Myocyte (in vitro differentiated cells): ENCODE measurements at places on chromosomes 7 and 10. TPM values are rescaled to one million over a fixed set of nuclear protein-coding genes. Genes with fewer than 3 reads are reported as not detected.

- peak; percentile 24 for DNase-seq
Observed at GRCh38 chr10:14665865-14666857, 108.5 kb downstream of the FAM107B start.

DNA sequence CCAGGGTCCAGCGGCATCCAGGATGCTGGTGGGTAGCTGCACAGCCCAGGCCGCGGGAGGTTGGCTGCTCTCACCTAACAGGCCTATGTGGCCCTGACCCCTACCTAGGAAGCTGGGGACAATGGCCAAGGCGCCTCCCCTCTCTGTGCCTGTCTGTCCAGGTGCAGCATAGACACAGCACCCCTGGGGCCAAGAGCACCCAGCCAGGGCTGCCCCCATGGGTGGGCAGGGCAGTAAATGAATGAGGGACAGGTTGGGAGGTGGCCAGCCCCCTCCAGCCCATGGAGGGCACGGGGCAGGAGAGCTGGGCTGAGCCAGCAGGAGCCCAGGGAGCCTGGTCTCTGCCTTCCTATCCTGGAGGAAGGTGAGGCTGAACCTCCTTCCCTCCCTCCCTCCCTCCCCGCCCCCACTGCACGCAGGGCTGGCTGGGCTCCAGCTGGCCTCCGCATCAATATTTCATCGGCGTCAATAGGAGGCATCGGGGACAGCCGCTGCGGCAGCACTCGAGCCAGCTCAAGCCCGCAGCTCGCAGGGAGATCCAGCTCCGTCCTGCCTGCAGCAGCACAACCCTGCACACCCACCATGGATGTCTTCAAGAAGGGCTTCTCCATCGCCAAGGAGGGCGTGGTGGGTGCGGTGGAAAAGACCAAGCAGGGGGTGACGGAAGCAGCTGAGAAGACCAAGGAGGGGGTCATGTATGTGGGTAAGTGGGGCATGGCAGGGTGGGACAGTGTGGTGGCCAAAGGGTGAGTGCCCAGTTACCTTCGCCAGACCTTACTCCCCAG lies at the start of gene SNCG:
TSS of gene SNCG (plus strand) at position 484 of the 785 bp plus-strand sequence. CDS start at position 583, 99 bp downstream.
- no peak for DNase-seq

Gene TLX1
- total RNA-seq = not detected in 2 replicates

Gene AP5Z1
- 37.2 and 41.8 TPM in 2 replicates for total RNA-seq

GRCh38 chr10:46227936-46228562 lies 58.7 kb upstream of the ANTXRL start:
- no peak for DNase-seq

Gene ANKRD61
- 0.35 TPM in 1 of 2 replicates, not detected in the other for total RNA-seq

GRCh38 chr10:104300736-104301292 lies 31.8 kb downstream of the GSTO2 start:
- peak; percentile 99 for DNase-seq

Gene SFRP4
- total RNA-seq = 5.9 and 7.5 TPM in 2 replicates

Gene MUC3A
- not detected in 2 replicates for total RNA-seq

Gene NSUN6
- total RNA-seq = 5.5 and 6.2 TPM in 2 replicates

Gene LMOD2
- total RNA-seq = 125 and 182 TPM in 2 replicates

DNA sequence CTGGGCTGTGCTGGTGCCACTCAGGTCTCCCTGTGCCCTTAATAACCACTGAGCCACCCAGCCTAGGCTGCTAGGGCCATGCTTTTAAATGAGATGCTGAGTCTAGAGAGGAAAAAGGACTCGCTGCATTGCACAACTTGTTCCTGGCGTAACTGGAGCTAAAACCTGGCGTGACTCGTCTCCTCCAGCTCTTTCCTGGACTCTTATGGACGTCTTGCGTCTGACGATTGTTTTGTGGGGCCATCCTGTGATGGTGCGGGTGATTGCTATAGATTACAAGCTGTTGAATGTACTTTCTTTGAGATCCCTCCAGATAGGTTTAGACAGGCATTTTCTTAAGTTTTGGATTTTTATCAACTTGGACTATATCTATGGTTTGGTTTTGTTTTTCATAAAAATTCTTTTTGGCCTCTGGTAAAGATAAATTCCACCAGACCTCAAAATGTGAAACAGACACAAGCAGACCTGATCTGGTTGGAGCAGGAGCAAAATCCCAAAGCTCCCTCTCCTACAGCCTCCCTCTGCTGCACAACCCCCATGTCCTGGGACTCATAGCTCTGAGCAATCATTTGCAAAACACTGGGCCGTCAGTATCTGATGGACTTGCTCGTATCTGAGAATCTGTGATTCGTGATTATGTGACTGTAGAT lies 230.3 kb downstream of the ARHGAP12 start:
- DNase-seq = peak; percentile 65

DNA sequence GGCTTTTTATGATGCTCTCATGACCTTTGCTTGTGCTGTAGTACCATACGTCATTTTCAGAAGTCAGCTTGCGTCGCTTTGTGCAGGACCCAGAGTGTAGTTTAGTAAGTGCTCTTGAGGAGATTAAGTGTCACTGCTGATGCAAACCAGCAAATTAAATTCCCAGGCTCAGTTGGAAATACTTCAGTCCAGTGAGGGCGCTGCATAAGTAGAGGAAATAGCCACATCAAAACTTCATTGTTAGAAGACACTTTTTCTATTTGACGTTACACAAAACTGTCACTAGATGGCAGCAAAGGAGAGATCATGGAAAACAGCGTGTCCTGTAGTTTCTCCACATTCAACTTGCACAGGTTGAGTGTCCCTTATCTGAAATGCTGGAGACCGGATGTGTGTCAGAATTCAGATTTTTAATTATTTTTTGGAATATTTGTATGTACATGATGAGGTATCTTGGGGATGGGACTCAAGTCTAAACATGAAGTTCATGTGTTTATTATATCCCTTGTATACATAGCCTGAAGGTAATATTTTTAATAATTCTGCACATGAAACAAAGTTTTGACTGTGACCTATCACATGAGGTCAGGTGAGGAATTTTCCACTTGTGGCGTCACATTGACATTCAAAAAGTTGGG lies 7.9 kb downstream of the ZNF22 start:
- peak; percentile 89 for DNase-seq

- peak; percentile 62 for DNase-seq
Observed at GRCh38 chr10:19930936-19931893, 115.0 kb downstream of the PLXDC2 start.

DNA sequence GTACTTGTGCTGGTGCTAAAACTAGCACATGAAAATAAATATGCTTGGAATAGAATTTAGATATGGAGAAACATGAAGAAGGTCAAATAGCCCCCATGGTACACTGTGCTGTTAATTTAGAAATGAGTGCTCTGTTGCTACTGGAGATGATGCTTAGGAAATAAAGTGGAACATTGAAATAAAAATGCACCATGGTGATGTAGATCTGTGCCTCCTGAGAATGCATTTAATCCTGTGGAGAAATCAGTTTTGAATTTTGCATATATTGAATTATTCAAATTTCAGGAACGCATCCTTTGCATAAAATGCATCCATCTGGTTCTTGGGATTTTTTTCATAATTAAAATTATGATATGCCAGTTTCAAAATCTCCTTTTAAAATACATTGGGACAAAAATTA lies 44.5 kb downstream of the PLEKHA8 start:
- DNase-seq = no peak

- no peak for DNase-seq
Observed at GRCh38 chr7:151923097-151923876, 33.0 kb upstream of the GALNTL5 start.

DNA sequence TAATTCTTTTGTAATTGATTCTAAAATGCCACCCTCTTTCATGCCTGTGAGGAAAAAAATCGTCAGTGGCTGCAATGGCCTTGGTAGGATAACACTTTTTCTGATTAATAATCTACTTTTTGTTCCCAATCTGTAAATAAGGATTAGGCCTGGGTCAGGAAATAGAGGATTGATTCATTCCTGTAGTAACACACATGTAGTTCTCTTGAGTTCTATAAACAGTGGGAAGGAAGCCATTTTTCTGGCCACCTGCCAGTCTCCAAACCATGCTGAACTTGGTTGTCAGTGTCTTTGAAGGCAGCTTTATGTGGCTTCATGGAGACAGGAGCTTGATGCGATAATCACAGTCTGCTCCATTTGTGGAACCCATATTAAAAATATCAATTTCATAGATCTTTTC lies 169.3 kb upstream of the NFE2L3 start:
- DNase-seq = no peak

DNA sequence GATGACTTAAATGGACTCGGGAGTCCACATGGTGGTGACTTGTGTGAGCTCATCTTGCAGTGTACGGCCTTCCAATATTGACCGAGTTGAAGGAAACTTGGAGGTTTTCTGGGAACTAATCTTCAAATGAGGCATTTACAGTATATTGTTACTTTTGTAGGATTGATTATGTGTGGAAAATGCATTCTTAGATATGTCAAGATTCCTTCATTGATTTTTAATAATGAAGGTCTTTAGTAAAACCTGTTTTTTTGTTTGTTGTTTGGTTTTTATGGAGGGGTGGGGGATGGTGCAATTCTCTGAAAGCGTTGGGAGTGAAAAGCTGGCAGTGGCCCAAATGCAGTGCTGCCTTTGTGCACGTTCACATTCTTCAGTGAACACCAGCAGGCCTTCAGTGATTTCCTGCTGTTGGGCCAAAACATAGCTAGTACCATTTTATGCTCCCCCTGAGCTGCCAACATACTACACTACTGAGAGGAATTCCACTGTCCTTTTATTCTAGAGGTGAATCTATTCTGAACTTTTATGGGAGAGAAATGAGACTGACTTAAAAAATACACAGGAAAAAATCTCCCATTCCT lies 50.4 kb downstream of the CCNY start:
- DNase-seq = no peak

GRCh38 chr7:66669088-66669487 lies 40.4 kb downstream of the KCTD7 start:
- DNase-seq = no peak

DNA sequence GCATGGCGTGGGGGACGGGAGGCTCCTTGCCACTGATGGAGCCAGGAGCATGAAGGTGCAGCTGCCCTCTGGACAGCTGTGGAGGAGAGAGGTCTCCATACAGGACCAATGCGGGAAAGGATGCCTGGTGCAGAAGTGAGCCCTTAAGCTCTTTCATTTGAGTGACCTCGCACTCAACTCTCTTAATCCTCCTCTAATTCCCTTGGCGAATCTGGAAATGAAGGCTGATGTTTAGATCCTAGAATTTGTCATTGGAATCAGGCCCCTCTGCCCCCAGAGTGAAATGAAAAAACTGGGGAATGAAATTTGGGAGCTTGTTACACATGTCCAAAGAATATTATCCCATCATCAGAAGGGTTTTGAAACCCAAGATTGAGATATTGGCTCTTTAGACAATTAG lies 639.5 kb downstream of the LRMDA start:
- no peak for DNase-seq

DNA sequence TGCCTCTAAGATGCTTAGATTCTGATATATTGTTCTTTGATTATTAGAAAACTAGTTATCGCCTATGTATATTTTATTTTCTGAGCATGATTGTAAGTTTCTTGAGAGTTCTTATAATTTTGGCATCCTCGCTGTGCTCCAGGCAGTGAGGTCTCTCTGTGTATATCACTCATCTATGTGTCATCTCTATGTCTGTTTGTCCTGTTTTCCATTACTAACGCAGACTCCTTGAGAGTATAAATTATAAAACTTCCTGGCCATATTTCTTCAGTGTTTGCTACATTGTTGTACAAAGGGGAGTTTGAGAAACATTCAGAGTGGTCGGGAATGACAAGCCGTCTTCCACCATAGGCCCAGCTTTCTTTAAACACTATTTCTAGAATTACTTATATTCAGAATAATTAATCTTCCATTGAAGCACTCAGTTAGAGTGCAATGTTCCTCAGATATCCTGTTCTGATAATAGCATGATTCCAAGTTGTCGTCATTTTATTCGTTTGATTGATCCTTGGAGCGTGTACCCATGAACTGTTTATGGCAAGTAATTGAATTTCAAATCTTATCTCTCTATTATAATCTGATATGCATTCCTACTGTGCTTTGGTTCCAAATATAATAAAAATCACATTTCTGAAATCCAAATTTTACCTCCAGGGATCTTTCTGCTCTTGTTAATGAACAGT lies 206.6 kb downstream of the BAMBI start:
- DNase-seq = no peak

GRCh38 chr7:143882604-143883078 lies 19.3 kb downstream of the TCAF1 start:
- peak; percentile 59 for DNase-seq

DNA sequence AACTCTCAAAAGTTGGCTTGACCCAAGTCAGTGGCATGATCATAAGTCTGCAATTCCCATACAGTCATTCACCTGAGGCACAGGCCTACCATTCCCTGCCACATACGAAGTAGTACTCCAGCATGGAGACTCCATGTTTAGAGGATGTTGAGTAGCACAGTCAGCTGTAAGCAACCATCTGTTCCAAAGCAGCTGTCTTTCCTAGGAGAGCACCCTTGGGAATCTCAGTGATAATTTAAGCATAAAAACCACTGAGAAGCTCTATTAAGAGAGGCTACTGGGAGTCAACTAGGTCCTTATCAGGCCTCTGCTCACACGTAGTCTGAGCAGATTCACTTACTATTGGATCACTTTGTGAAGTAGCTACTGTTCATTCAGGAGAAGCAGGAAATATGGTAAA lies 61.6 kb upstream of the UNC5B start:
- peak; percentile 84 for DNase-seq

DNA sequence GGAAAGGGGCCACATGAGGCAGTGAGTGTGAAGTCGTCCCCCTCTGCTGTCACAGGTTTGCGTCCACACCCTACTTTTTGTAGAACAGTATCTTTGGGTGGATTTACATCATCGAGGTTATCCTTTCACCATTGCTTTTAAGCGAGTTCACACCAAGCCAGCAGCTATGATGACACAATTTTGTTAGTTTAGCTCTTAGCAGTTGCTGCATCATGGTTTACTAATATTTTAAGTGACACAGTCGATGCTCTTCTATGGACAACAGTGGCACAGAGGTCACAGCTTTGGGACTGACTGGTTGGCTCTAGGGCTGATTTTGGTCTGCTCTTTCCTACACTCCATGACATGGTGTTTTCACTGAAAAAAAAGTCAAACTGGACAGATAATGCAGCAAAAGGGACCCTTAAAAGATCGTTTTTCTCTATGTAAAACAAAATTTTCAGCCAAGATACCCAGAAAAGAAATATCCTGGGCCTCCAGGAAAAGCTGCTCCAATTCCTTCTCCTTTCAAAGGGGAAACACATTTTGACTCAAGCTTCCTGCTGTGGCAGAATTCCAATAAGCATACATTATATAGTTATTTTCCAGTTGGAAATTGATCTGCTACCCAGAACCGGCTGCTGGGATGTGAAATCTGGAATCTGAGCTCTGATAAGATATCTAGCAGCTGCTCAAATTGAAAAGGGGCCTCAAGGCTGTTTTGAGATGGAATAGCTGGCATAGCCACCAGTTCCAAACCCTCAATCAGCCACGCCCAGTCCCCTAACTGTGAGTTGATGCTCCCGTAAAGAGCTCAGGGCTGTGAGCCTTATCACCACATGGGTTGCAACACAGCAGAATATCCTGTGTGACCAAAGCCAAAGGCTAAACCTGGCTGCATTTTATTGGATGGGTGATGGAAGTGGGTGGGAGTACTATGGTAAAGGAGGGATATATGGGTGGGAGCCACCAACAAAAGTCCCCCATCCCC lies 114.2 kb downstream of the SMURF1 start:
- peak; percentile 9 for DNase-seq
